Activated T-cell treated with anti-CD3 and anti-CD28 coated beads, Interleukin-2, amount 50 U/mL, for 72 hours (primary cell): ENCODE measurements at places on chromosomes 7 and 10.

- peaks cover 11% of the 10 kb centered on the region for H3K27me3 ChIP-seq
- H3K4me3 ChIP-seq = no peak overlapping the region
- H3K4me1 ChIP-seq = no peaks in the 10 kb centered on the region
- H3K36me3 ChIP-seq = no peaks in the 10 kb centered on the region
- H3K27ac ChIP-seq = no peak overlapping the region
Measured at GRCh38 chr7:94405506-94405905, 10.8 kb downstream of the COL1A2 start.

DNA sequence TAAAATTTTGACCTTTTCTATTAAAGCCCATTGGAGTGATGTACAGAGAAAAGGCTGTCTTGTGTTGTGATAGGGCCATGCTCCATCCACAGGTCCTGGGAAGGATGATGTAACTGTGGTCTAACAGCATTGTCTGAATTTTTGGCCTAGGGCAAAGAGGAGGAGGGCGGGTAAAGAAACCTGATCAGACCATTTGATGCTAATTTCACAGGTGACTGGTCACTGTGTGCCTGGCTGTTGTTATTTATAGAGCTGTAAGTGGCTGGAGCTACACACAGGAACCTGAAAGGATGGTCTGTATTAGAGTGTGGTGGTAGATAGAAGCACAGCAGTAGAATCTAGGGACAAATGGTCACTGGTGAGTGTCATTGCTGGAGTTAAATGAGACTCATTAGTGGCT is 182.1 kb downstream of the AUTS2 start:
- H3K27ac ChIP-seq = no peak overlapping the region
- no peaks in the 10 kb centered on the region for H3K36me3 ChIP-seq
- H3K27me3 ChIP-seq = no peaks in the 10 kb centered on the region
- DNase-seq = no peak
- no peak overlapping the region for H3K4me3 ChIP-seq

- no peaks in the 10 kb centered on the region for H3K4me1 ChIP-seq
- no peak overlapping the region for H3K4me3 ChIP-seq
- DNase-seq = no peak
- no peak overlapping the region for H3K27ac ChIP-seq
- no peaks in the 10 kb centered on the region for H3K27me3 ChIP-seq
Measured at GRCh38 chr10:133455196-133455595, 1.5 kb downstream of the SCART1 start.

GRCh38 chr7:96655956-96656355 is 53.7 kb downstream of the SEM1 start:
- H3K27me3 ChIP-seq = no peaks in the 10 kb centered on the region
- no peak for DNase-seq
- no peaks in the 10 kb centered on the region for H3K36me3 ChIP-seq
- H3K4me3 ChIP-seq = no peak overlapping the region
- H3K4me1 ChIP-seq = no peaks in the 10 kb centered on the region

GRCh38 chr10:129089341-129089740 is 377.7 kb upstream of the MGMT start:
- H3K36me3 ChIP-seq = no peaks in the 10 kb centered on the region
- H3K4me1 ChIP-seq = no peaks in the 10 kb centered on the region
- DNase-seq = no peak

GRCh38 chr10:112369495-112370423 is 4.2 kb upstream of the ACSL5 start:
- peaks cover 2% of the 10 kb centered on the region for H3K36me3 ChIP-seq
- H3K27me3 ChIP-seq = no peaks in the 10 kb centered on the region
- H3K4me3 ChIP-seq = no peak overlapping the region
- DNase-seq = peak; percentile 12
- no peak overlapping the region for H3K27ac ChIP-seq

DNA sequence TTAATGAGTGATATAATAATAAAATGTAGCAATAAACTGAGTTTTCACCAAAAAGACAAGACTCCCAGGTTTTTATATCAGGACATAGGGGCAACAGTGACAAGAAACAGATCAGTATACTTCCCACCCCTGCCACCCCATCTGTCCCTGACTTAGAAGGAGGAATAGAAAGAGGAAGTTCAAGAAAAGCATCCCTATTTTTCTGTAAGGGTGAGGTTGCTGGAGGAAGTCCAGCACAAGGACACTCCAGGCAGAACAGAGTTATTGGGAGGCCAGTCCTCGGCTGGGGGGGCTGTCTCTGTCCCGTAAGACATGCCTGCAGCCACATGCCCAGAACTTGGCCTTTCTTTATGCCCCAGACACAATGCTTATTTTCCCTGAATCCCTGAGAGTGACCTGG is 16.5 kb upstream of the TLX1 start:
- no peaks in the 10 kb centered on the region for H3K4me1 ChIP-seq
- no peak overlapping the region for H3K27ac ChIP-seq
- H3K27me3 ChIP-seq = peaks cover 52% of the 10 kb centered on the region

GRCh38 chr7:81029511-81029910 is 110.7 kb upstream of the SEMA3C start:
- H3K4me1 ChIP-seq = no peaks in the 10 kb centered on the region
- no peak for DNase-seq
- H3K36me3 ChIP-seq = no peaks in the 10 kb centered on the region

GRCh38 chr7:26648554-26648953 is 215.8 kb downstream of the SKAP2 start:
- H3K27ac ChIP-seq = no peak overlapping the region
- no peaks in the 10 kb centered on the region for H3K27me3 ChIP-seq
- DNase-seq = no peak
- H3K4me1 ChIP-seq = no peaks in the 10 kb centered on the region

DNA sequence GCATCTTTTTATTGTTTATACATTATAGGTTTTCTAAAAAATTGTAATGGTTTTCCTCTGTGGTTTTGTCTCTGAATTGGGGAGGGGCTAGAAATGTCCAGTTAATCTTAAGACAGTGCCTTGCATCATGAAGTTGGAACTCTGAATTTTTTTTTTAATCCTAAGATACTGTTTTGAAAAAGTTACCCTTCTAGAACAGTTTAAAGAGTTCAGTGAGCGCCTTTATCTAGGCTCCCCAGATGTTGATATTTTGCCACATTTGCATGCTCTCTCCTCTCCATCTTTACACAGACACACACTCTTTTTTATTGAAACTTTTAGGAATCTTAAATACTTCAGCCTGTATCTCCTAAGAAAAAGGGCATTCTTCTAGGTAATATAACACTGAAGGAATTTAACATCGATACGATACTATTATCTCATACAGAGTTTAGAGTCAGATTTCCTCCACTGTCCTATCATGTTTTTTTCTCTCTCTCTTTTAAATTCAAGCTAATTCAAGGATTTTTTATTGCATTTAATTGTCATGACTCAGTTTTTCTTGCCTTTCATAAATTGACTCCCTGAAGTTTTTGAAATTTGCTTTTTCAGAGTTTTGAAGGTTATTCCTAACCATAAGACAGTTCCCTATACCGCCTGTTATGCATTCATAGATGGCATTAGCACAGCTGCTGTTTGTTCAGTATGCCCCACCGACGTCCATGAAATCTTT is 31.5 kb downstream of the PRKAR2B start:
- H3K4me3 ChIP-seq = no peak overlapping the region
- no peak for DNase-seq
- H3K4me1 ChIP-seq = no peaks in the 10 kb centered on the region
- no peaks in the 10 kb centered on the region for H3K36me3 ChIP-seq
- H3K27me3 ChIP-seq = no peaks in the 10 kb centered on the region

DNA sequence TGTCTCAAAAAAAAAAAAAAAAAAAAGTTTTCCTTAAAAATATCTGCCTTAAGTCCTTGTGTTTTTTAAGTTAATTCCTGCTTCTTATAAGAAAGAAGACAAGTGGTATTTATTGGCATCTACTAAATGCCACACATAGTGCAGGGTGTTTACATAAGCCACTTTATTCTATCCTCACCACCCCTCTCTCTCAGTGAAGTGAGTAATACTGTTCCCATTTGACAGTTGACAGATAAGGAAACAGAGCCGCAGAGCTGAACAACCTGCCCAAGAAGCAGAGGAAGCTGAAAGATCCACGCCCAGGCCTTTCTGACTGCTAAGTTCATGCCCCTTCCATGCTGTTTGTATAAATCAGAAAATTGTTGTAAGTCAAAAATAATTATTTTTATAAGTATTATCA is 54.1 kb downstream of the ABLIM1 start:
- peaks cover 6% of the 10 kb centered on the region for H3K4me1 ChIP-seq
- no peak overlapping the region for H3K4me3 ChIP-seq
- H3K36me3 ChIP-seq = no peaks in the 10 kb centered on the region
- peaks cover 9% of the 10 kb centered on the region for H3K27me3 ChIP-seq

GRCh38 chr10:103124420-103125096 is 68.5 kb downstream of the NT5C2 start:
- H3K4me3 ChIP-seq = no peak overlapping the region
- peak; percentile 25 for DNase-seq
- H3K4me1 ChIP-seq = peaks cover 18% of the 10 kb centered on the region
- peaks cover 5% of the 10 kb centered on the region for H3K36me3 ChIP-seq

DNA sequence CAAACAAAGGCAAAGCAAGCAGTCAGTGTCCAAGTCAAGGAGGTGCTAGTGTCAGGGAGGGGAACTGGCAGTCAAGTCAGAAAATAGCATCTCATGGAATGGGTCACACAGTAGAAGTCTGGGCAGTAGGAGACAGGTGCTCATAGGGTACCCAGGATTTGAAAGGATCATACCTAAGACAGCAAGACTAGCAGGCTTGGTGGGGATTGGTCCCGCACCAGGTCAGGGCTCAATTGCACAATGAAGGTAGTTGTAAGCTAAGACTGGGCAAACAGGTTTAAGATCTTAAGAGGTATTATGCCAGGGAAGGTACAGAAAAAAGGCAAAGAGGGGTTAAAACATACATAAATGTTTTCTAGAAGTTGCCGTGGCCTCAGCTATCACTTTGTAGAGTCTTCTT is 181.4 kb upstream of the ETV1 start:
- H3K27me3 ChIP-seq = no peaks in the 10 kb centered on the region
- no peak overlapping the region for H3K27ac ChIP-seq
- no peaks in the 10 kb centered on the region for H3K36me3 ChIP-seq
- H3K4me3 ChIP-seq = no peak overlapping the region

DNA sequence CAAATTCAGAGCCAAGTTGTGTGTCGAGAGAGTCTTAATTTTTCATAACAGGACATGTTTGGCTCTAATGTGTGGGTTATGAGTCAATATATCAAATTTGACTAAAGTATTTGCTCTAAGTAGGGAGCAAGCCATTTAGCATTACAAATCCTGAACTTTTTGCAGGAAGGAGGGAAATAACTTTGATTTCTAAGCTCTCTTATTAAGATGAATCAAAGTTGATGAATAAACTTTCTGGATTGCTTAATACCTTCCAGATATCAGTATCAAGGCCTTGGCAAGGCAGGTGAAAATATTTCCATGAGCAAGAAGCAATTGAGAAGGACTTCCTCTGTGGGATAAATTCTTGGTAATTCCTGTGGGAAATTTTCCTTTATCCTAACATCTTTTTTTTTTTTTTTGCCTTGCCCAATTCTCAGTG is 258.8 kb downstream of the AHR start:
- no peak overlapping the region for H3K4me3 ChIP-seq
- peaks cover 5% of the 10 kb centered on the region for H3K4me1 ChIP-seq
- H3K27me3 ChIP-seq = no peaks in the 10 kb centered on the region
- H3K36me3 ChIP-seq = no peaks in the 10 kb centered on the region

DNA sequence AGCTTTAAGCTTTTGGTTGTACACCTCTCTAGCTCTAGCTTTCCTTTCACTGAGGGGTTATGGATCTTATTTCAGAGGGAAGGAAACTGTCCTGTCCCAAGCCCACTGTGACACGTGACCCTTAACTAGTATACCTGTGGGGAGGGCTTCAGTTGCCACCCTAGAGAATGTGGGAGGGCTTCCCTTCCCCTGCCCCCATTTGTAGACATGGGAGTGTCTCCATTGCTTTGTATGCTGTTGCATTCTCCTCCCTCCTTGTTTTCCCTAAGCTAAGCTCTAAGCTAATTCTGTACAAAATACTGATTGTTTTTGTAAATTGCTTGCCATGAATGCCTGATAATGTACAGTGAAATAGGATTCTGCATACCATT is 11.2 kb downstream of the LUC7L2 start:
- H3K4me1 ChIP-seq = peaks cover 65% of the 10 kb centered on the region
- peaks cover 14% of the 10 kb centered on the region for H3K36me3 ChIP-seq
- peak overlapping the region; percentile 91 for H3K27ac ChIP-seq
- H3K4me3 ChIP-seq = peak overlapping the region; percentile 8
- no peaks in the 10 kb centered on the region for H3K27me3 ChIP-seq

- H3K27ac ChIP-seq = no peak overlapping the region
- no peak overlapping the region for H3K4me3 ChIP-seq
- DNase-seq = no peak
- H3K36me3 ChIP-seq = no peaks in the 10 kb centered on the region
- no peaks in the 10 kb centered on the region for H3K4me1 ChIP-seq
- no peaks in the 10 kb centered on the region for H3K27me3 ChIP-seq
Measured at GRCh38 chr7:91345449-91345848, 81.2 kb downstream of the FZD1 start.

- H3K27me3 ChIP-seq = no peaks in the 10 kb centered on the region
- no peak overlapping the region for H3K4me3 ChIP-seq
- no peak overlapping the region for H3K27ac ChIP-seq
- H3K36me3 ChIP-seq = no peaks in the 10 kb centered on the region
Measured at GRCh38 chr7:143479055-143479766, 1.5 kb downstream of the TAS2R41 start.

DNA sequence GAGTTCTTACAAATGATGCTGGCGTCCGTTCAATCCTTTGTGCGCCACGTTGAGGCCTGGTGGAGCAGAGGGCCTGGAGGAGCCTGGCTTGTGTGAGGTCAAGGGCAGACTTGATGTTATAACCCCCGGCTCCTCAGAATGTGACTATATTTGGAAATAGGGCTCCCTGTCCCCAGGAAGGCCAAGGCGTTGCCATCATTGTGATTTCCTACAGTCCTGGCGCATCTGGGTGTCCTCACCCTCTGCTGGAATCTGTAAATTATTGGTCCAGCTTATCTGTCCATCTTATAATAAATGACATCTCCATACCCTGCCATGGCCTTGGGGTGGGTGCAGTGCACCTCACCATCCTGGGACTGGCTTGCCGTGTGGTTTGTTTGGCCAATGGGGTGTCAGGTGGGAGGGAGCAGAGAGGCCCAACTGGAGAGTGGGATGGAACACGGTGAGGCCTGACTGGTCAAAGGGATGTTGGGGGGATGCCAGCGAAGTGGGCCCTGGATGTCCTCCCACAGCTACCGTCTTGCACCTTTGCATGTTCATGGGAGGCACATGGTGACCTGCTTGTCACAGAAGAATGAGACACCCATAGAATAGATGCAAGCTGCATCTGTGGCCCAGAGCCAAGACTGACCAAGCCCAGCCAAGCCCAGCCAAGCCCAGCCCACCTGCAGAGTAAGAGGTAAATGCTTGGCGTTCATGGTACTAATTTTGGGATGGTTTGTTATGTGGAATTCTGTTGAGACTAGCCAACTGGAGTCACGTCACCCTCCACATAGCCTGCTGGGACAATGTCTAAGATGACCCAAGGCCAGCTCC is 11.1 kb upstream of the LRRC27 start:
- H3K27me3 ChIP-seq = no peaks in the 10 kb centered on the region
- no peak overlapping the region for H3K27ac ChIP-seq

- no peaks in the 10 kb centered on the region for H3K27me3 ChIP-seq
- H3K4me1 ChIP-seq = peaks cover 12% of the 10 kb centered on the region
- peaks cover 8% of the 10 kb centered on the region for H3K36me3 ChIP-seq
- no peak overlapping the region for H3K27ac ChIP-seq
Measured at GRCh38 chr7:25109276-25109675, 15.8 kb downstream of the CYCS start.
